ENCODE measurements at places on chromosomes 6 and 20. TPM values are rescaled to one million over a fixed set of nuclear protein-coding genes. Genes with fewer than 3 reads are reported as not detected.

PTCHD4 gene
- total RNA-seq = 0.24 TPM

ZBTB9 gene
- total RNA-seq = 7.7 TPM

WFDC12 gene
- total RNA-seq = not detected

ADGRF1 gene
- not detected for total RNA-seq

NMBR gene
- 0.36 TPM for total RNA-seq

IRAK1BP1 gene
- total RNA-seq = 3.9 TPM

MACROD2 gene
- 2.0 TPM for total RNA-seq

PTCRA gene
- total RNA-seq = 6.4 TPM

CCN6 gene
- total RNA-seq = not detected

HLA-B gene
- total RNA-seq = 5,354 TPM

BTN1A1 gene
- 0.36 TPM for total RNA-seq

DNA sequence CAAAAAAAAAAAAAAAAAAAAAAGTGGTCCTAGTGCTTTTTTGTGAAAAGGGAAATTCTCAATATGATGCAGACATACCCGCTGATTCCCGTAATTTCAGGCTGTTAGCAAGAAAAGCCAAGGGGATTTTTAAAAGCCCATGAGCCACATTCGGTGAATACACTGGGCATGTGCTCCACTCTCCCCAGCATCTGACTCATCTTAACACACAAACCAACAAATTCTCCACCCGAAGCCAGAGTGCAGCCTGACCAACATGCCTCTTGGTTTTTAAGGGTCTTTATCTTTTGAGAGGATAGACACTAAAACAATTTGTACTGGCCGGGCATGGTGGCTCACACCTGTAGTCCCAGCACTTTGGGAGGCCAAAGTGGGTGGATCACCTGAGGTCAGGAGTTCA lies 45.5 kb upstream of the CD83 start:
- DNase-seq = no peak
- no peak overlapping the region for H3K4me3 ChIP-seq
- H3K36me3 ChIP-seq = no peaks in the 10 kb centered on the region
- H3K4me1 ChIP-seq = peaks cover 6% of the 10 kb centered on the region
- H3K27ac ChIP-seq = no peak overlapping the region

- H3K4me1 ChIP-seq = no peaks in the 10 kb centered on the region
- H3K27ac ChIP-seq = no peak overlapping the region
- no peak for DNase-seq
- H3K27me3 ChIP-seq = no peaks in the 10 kb centered on the region
Observed at GRCh38 chr6:147604373-147604772, 95.9 kb downstream of the SAMD5 start.

DNA sequence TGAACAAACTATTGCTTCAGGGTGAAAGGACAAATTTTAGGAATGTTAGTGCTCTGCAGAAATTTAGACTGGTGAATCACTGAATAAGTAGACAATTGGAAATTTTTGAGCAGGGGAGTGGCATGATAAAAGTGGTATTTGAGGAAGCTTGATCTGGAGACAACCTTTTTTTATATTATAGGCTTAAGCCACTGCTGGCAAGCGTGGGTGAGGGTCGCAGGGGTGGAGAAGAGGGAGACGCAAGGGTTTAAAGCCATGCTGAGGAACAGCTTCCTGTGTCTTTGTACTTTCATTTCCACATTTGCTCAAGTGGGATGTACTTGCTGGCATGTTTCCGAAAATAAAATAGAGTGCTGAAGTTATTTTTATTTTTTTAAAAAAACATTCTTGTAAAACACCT lies 23.7 kb downstream of the NCOA7 start:
- peak overlapping the region; percentile 74 for H3K27ac ChIP-seq
- peaks cover 13% of the 10 kb centered on the region for H3K36me3 ChIP-seq
- no peaks in the 10 kb centered on the region for H3K27me3 ChIP-seq
- H3K4me1 ChIP-seq = peaks cover 80% of the 10 kb centered on the region

DNA sequence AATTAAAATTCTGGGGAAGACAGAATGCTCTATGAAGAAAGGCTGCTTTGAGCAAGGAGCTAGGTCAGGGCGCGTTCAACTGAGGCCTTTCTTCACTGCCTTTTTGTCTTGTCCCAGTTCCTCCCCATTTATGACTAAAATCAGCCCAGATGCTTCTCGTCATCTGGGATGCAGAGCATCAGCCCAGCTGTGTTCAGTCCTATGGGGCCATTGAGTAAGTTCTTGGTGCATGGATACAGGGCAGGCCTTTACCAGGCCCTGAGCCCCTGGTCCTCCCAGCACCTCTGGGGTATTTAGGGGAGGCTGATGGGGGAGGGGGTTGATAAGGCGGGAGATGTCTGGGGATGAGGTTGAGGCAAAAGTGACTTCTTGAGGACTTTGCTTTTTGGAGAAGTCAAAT lies 55.7 kb downstream of the PTPN1 start:
- peaks cover 66% of the 10 kb centered on the region for H3K36me3 ChIP-seq
- H3K4me1 ChIP-seq = peaks cover 1% of the 10 kb centered on the region
- no peak overlapping the region for H3K4me3 ChIP-seq
- no peak for DNase-seq
- H3K27me3 ChIP-seq = no peaks in the 10 kb centered on the region

- H3K4me1 ChIP-seq = peaks cover 38% of the 10 kb centered on the region
- H3K36me3 ChIP-seq = peaks cover 76% of the 10 kb centered on the region
- H3K27ac ChIP-seq = peak overlapping the region; percentile 15
- DNase-seq = no peak
Observed at GRCh38 chr20:37992802-37993409, 40.4 kb downstream of the TTI1 start.

DNA sequence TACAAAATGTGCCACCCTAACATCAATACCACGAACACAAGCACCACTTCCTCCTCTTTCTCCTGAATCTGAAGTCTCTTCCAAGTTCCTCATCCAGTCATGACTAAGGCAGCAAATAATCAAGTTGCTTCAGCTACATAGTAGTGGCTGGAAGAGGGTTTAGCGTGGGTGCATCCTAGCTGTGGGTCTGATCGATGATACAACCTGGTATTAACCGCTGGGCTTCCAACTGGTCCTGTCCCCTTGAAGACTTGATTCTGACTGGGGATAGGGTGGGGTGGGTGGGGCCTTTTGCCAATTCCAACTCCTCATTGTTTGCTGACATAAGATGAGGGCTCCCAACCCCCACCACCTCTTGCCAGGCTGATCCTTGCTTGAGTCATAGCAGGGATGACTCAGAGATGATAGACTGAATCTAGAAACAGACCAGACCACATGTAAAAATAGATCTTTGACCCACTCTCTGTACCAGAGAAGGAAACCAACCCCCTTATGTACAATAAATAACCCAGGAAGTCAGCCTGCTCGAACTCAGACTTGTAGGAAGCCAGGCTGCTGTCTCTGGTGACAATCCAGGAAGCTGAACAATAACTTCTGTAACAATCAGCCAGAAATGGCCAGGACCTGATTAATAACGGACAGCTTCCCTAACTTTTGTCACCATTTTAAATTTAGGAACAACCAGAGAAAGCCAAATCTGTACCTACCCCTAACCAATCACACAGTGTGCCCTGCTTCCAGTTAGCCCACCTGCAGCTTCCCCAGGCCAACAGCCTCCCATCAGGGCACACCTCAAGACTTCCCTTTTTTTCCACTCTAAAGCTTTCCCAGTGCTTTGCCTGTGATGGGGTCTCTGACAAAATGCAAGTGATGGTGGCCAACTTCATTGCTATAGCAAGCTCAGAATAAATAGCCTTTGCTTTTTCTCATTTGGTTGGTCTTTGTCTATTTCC lies 68.9 kb upstream of the FAM184A start:
- H3K4me3 ChIP-seq = no peak overlapping the region
- H3K27me3 ChIP-seq = no peaks in the 10 kb centered on the region
- no peaks in the 10 kb centered on the region for H3K36me3 ChIP-seq
- no peak overlapping the region for H3K27ac ChIP-seq
- DNase-seq = no peak
- no peaks in the 10 kb centered on the region for H3K4me1 ChIP-seq

DNA sequence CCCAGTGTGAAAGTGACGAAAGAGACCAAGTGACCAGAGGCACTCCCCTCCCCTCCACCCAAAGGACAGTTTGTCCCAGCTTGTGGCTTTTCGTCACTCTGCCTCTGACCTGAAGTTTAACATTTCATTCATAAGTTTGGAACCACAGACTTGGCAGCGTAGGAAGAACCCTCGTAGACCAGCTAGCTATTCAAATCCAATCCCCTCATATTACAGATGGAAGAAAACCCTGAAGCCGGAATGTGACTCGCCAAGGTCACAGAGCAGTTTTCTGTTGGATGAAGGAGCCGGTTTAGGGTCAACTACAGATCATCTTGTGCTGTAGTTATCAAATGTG lies 3.9 kb upstream of the SYS1 start:
- no peak for DNase-seq
- no peaks in the 10 kb centered on the region for H3K36me3 ChIP-seq
- H3K4me3 ChIP-seq = no peak overlapping the region
- H3K4me1 ChIP-seq = peaks cover 62% of the 10 kb centered on the region

DNA sequence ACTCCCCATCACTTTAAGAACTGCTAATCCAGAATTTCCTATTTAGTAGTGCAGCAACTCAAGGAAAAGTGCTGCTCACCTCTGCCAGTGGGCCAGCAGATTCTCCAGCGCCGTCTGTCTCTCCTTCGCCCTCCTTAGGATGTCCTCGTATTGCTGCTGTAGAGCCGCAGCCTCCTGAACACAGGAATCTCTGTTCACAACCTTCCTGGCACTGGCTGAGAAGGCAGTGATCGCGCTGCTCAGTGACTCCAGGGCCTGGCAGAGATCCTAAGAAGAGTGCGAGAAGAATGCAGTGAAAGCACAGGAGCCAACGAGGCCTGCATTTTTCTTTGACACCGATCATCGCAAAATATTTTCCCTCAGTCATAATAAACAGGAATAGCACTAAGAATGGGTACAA lies 209.0 kb downstream of the SYNE1 start:
- no peak for DNase-seq
- H3K36me3 ChIP-seq = no peaks in the 10 kb centered on the region
- H3K4me3 ChIP-seq = no peak overlapping the region
- no peak overlapping the region for H3K27ac ChIP-seq
- no peaks in the 10 kb centered on the region for H3K27me3 ChIP-seq

- DNase-seq = no peak
- H3K36me3 ChIP-seq = no peaks in the 10 kb centered on the region
- no peak overlapping the region for H3K27ac ChIP-seq
- no peak overlapping the region for H3K4me3 ChIP-seq
- no peaks in the 10 kb centered on the region for H3K27me3 ChIP-seq
Observed at GRCh38 chr6:77883851-77884250, 231.0 kb downstream of the MEI4 start.

- no peaks in the 10 kb centered on the region for H3K27me3 ChIP-seq
- H3K36me3 ChIP-seq = no peaks in the 10 kb centered on the region
- peak; percentile 50 for DNase-seq
- no peak overlapping the region for H3K4me3 ChIP-seq
Observed at GRCh38 chr6:34496103-34496685, 30.3 kb downstream of the PACSIN1 start.

DNA sequence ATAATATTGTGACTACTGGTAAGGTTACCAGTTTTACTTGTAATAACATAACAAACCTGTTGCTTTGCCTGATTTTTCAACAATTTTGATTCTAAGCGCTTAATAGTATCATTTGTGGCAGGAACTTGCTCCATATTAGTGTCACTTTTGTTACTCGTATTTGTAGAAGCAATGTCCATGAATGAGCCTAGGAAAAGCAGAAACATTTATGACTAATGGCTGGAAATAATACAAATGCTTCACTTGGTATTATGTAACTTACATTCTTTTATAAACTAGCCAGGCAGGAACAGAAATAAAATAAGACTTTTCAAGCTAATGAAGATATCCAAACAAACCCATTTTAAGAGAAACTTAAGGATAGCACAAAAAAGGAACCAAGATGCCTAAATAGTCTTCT lies 38.9 kb downstream of the MAP3K7 start:
- peaks cover 98% of the 10 kb centered on the region for H3K36me3 ChIP-seq
- H3K4me3 ChIP-seq = no peak overlapping the region
- H3K27ac ChIP-seq = no peak overlapping the region
- no peaks in the 10 kb centered on the region for H3K27me3 ChIP-seq

DNA sequence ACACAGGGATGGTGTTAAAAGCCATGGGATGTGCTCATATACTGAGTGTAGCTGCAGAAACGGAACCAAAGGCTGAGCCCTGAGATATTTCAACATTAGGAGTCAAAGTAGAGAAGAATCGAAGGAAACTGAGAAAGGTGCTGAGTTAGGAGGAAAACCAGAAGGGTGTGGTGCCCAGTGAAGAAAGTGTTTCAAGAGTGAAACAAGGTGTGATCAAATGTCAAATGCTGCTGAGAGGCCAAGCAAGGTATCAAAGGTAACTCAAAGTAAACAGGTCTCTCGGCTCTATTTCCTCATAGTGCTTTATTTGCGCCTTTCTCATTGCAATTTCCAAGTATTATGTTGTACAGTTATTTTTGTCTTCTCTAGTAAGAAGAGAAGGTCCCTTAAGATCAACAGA lies 94.1 kb downstream of the PRDM1 start:
- no peaks in the 10 kb centered on the region for H3K4me1 ChIP-seq
- DNase-seq = no peak
- H3K27me3 ChIP-seq = no peaks in the 10 kb centered on the region
- no peak overlapping the region for H3K4me3 ChIP-seq
- H3K36me3 ChIP-seq = no peaks in the 10 kb centered on the region
- H3K27ac ChIP-seq = no peak overlapping the region

GRCh38 chr20:40207655-40208054 lies 481.4 kb downstream of the MAFB start:
- no peaks in the 10 kb centered on the region for H3K4me1 ChIP-seq
- no peak overlapping the region for H3K27ac ChIP-seq
- no peak overlapping the region for H3K4me3 ChIP-seq
- DNase-seq = no peak
- no peaks in the 10 kb centered on the region for H3K27me3 ChIP-seq

GRCh38 chr6:117075218-117075617 lies 190.1 kb upstream of the VGLL2 start:
- no peak for DNase-seq
- H3K27ac ChIP-seq = no peak overlapping the region
- no peak overlapping the region for H3K4me3 ChIP-seq
- H3K36me3 ChIP-seq = no peaks in the 10 kb centered on the region
- H3K27me3 ChIP-seq = no peaks in the 10 kb centered on the region

GRCh38 chr20:34872622-34873224 lies at the start of gene GGT7:
TSS of gene GGT7 (minus strand) at chr20:34872856. CDS start at chr20:34872815, 41 bp downstream.
- H3K4me3 ChIP-seq = peak within 1 kb of the TSS; percentile 57
- H3K27me3 ChIP-seq = no peaks in the 10 kb centered on the region
- peak; percentile 96 for DNase-seq
- no peaks in the 10 kb centered on the region for H3K36me3 ChIP-seq

GRCh38 chr20:38179846-38180245 lies 14.8 kb upstream of the TGM2 start:
- H3K4me1 ChIP-seq = peaks cover 15% of the 10 kb centered on the region
- no peak for DNase-seq
- H3K4me3 ChIP-seq = no peak overlapping the region

- no peaks in the 10 kb centered on the region for H3K4me1 ChIP-seq
- H3K4me3 ChIP-seq = no peak overlapping the region
- H3K27me3 ChIP-seq = no peaks in the 10 kb centered on the region
- no peak overlapping the region for H3K27ac ChIP-seq
- no peak for DNase-seq
- no peaks in the 10 kb centered on the region for H3K36me3 ChIP-seq
Observed at GRCh38 chr6:140002396-140003022, 628.1 kb upstream of the CITED2 start.

- H3K27ac ChIP-seq = no peak overlapping the region
- no peak for DNase-seq
- H3K36me3 ChIP-seq = no peaks in the 10 kb centered on the region
- peaks cover 28% of the 10 kb centered on the region for H3K4me1 ChIP-seq
- H3K4me3 ChIP-seq = peak overlapping the region; percentile 31
Observed at GRCh38 chr20:52103913-52104545, 87.5 kb downstream of the ZFP64 start.

GRCh38 chr6:72987301-72987700 lies 238.0 kb downstream of the KHDC1L start:
- no peak overlapping the region for H3K27ac ChIP-seq
- no peaks in the 10 kb centered on the region for H3K27me3 ChIP-seq
- H3K36me3 ChIP-seq = no peaks in the 10 kb centered on the region
